ENCODE measurements at places on chromosomes 5 and 9. TPM values are rescaled to one million over a fixed set of nuclear protein-coding genes. Genes with fewer than 3 reads are reported as not detected.

The CATSPER3 gene
- total RNA-seq = 0.45 TPM

The MTRR gene
- total RNA-seq = 38.0 TPM

The CAMLG gene
- total RNA-seq = 38.0 TPM

The FAM78A gene
- 1.7 TPM for total RNA-seq

The THBS4 gene
- total RNA-seq = 4.9 TPM

The TNFSF15 gene
- total RNA-seq = 0.18 TPM

The SMIM33 gene
- total RNA-seq = not detected

The IRX2 gene
- total RNA-seq = 17.6 TPM

The FGF18 gene
- total RNA-seq = 0.36 TPM

The ELOVL7 gene
- 9.2 TPM for total RNA-seq

The CNTFR gene
- 18.6 TPM for total RNA-seq

The SLC27A6 gene
- total RNA-seq = 2.2 TPM

The LRRC70 gene
- total RNA-seq = 8.0 TPM

The RXFP3 gene
- 0.36 TPM for total RNA-seq

The TMED7 gene
- total RNA-seq = 71.2 TPM

The PCDH1 gene
- 27.4 TPM for total RNA-seq

The MBLAC2 gene
- total RNA-seq = 12.9 TPM

The CCNJL gene
- 7.4 TPM for total RNA-seq

The SPATA31C1 gene
- not detected for total RNA-seq

The C1QTNF2 gene
- 2.3 TPM for total RNA-seq

The NMUR2 gene
- total RNA-seq = not detected

The GTF3C4 gene
- 25.4 TPM for total RNA-seq

The ANXA1 gene
- 17.8 TPM for total RNA-seq

The TNC gene
- total RNA-seq = 133 TPM

The N4BP3 gene
- 10.8 TPM for total RNA-seq

The EIF4E1B gene
- 0.27 TPM for total RNA-seq
